BE2C (cell line): ENCODE measurements at places on chromosomes 3 and 15.
A peak's percentile ranks its signal among the peaks of the same experiment; 100 is the strongest.

GRCh38 chr3:125129512-125129997 lies 73.8 kb upstream of the HEG1 start:
- DNase-seq: peak; percentile 62

- no peak for DNase-seq
These were observed 142.9 kb upstream of the CNTN4 start for GRCh38 chr3:1955750-1956149.

GRCh38 chr15:41870689-41871081 lies 23.2 kb downstream of the SPTBN5 start:
- no peak for DNase-seq

GRCh38 chr3:37466660-37467359 lies 292.4 kb upstream of the LRRFIP2 start:
- no peak for DNase-seq
